Myocyte (in vitro differentiated cells): ENCODE measurements at places on chromosomes 3 and 15. TPM values are rescaled to one million over a fixed set of nuclear protein-coding genes. Genes with fewer than 3 reads are reported as not detected.

The SCAMP5 gene
- 0.56 and 1.6 TPM in 2 replicates for total RNA-seq

DNA sequence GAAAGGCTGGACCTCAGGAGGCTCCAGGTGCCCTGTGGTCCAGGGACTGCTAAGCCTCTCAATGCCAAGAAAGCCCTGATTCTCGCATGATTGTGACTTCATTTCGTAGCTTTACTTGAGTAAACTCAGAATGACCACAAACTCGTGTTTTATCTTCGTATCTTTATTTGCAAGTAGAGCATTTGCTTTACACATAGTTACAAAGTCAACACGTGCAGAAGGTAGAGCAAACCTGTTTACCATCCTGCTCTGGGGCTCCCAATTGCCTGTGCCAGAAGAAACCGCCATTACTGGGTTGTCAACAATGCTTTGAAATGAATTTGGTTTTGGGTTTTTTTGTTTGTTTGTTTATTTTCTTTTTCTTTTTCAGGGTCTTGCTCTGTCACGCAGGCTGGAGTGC lies 5.8 kb upstream of the MESP1 start:
- DNase-seq = no peak

DNA sequence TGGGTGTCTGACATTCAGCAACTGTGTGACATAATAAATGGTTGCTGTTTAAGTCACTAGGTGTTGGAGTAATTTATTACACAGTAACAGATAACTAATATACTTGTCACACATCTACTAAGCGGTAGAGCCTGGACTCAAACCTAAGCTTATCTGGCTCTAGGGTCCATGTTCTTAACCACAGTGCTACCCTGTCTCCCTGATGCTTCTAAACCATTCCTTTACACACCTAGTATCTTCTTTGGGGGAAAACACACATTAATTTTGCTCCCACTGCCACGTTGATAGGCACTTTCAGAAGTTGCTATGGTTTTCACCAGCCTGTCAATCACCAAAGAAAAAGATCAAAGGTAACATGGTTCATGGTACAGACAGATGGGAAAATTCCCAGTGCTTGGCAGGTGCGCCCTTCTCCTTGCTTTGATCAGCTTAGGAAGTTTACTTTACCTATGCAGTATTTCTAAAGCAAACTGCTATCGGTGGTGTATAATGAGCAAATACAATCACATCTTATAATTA lies 150.8 kb downstream of the PDZRN3 start:
- no peak for DNase-seq

GRCh38 chr3:167453815-167454214 lies 20.0 kb downstream of the SERPINI2 start:
- DNase-seq = no peak

DNA sequence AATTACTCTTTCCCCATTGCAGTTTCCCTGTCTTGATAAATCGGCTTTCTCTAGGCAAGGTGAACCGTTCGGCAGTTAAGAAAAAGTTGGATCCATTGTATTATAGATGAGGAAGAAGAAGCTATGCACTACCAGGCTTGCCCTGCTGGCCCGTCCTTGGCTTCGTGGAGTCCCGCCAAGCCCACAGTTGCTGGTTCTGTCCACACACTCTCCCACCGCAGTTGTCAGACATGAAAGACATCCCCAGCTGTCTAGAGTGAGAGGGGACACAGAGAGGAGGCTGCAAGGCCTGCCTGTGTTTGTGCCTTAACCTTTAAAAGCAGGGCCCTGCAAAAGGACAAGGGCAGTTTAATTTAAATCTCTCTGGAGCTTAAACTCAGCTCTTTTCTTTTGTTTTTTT lies 47.2 kb upstream of the PLCL2 start:
- peak; percentile 95 for DNase-seq

GRCh38 chr15:96807361-96807760 lies 476.9 kb downstream of the NR2F2 start:
- DNase-seq = no peak

DNA sequence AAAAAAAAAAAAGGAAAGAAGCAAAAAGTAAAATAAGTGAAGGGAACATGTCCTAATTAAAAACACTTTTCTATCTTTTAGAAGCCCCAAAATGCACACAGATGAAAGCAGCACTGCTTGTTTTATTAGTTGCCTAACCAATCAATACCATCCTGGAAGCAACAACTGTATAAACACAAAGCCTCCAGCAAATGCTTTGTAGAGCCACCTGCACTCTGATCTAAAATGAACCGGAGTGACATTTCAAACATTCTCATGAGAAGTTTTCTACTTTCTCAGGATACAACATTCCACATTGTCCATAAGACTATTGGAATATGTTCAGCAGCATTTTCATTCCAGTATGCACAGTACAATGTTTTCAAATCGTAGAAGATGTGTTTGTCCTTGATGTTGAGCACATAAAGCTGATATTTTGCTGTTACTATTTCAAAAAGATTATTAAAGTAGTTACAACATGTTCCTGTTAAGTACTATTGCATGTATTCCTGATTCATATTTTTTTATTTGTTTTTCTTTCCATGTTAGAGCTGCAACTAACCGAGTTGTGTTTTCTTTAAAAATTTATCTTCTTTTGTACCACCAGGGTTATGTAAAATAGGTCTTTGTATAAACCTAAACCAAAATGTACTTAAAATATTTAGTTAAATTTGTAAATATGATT lies 50.3 kb upstream of the PLSCR5 start:
- DNase-seq = peak; percentile 21

The CD47 gene
- 58.7 and 74.2 TPM in 2 replicates for total RNA-seq

The RPL29 gene
- 1,456 and 1,610 TPM in 2 replicates for total RNA-seq

DNA sequence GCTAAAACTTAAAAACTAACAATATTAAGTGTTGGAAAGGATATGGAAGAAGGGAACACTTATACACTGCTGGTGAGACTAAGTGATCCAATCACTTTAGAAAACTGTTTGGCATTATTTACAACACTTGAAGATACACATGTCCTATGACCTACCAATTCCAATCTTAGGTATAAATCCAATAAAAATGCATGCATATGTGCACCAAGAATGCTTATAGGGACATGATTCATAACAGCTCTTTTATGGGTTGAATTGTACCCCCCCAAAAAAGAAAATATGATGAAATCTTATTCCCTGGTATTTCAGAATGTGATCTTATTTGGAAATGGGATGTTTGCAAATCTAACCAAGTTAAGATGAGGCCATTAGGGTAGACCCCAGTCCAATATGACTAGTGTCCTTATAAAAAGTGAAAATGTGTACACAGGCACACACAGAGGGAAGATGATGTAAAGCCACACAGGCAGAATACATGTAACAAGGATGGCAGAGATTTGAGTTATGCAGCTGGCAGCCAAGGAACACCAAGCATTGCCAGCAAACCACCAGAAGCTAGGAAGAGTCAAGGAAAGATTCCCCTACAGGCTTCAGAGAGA lies 15.3 kb downstream of the CCR8 start:
- no peak for DNase-seq

The CYP19A1 gene
- total RNA-seq = 1.3 and 5.8 TPM in 2 replicates

DNA sequence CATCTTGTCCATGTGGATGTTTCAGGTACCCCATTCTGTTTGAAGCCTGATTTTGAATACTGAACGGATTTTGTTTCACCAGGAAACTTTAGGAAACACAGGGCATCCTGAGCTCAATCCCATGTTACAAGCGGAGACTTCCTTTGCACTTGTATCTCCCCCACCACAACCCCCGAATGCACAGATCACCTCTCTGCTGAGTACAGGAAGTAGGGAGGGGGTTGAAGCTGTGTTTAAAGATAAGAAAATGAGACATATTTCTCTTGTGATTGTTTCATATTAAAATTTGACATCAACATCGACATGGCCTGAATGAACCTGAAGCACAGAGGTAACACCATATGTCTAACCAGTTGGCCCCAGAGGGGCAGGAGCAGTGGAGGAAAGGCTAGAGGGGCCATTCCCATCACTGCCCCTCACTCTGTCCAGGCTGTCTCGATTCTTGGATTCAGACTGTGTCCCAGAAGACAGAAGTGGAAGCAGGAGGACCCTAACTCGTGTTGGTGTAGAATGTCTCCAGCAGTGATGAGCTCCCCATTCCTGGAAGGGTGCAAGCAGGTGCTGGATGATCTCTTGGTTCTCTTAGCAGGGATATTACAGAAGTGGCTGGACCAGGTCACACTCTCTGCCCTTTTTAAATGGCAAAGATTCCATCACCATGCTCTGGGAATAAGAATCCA lies 59.6 kb upstream of the IQSEC1 start:
- no peak for DNase-seq

The RYR3 gene
- total RNA-seq = 0.05 and 0.11 TPM in 2 replicates

- DNase-seq = peak; percentile 20
Observed at GRCh38 chr15:41512512-41512939, 1.1 kb downstream of the LTK start.

DNA sequence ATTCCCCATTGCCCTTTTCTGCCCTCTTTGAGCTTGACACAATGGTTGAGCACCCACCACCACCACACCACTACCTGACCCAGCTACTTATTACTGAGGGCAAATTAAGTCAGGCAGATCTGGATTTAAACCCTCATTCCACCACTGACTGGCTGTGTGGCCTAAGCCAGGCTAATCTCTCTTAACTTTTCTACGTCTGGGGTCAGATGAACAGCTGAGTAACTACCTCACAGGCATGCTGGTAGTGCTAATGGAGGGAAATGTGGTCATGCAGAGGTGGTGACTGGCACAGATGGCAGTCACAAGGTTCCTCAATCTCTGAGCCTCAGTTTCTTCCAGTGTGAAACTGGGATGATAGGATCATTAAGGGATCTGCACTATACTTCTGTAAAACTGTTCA lies 4.3 kb upstream of the MRPS25 start:
- DNase-seq = peak; percentile 59

DNA sequence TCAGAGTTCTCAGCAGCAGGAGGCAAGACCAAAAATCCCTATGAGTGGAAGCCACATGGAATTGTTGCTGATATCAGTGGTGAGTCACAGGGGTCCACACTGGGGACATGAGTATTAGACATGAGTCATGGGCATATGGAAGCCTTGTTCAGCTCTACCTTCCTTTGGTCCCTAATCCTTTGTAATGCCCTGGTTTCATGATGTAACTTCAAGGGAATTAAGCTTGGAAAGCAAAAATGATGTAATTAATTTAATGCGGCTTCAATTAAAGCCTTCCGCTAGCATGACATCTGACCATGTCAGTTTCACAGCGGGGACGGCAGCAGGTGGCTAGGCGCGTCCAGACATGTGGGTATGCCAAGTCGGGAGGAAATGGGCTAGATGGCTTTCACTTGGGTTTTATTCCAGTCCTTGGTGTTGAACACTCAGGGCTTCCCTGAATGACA lies 176.1 kb upstream of the RGMA start:
- no peak for DNase-seq

GRCh38 chr3:27290760-27291159 lies 78.4 kb downstream of the NEK10 start:
- DNase-seq = no peak

The DLEC1 gene
- total RNA-seq = not detected in 2 replicates

DNA sequence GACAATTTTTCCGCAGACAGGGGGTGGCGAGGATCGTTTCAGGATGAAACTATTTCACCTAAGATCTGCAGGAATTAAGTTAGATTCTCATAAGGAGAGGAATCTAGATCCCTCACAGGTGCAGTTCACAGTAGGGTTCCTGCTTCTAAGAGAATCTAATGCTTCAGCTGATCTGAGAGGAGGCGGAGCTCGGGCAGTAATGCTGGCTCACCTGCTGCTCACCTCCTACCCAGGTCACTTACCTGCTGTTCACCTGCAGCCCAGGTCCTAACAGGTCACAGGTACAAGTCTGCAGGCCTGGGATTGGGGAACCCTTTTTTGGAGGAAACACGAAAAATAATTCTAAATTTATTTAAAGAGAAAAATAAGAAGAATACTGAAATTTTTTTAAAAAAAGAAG lies 406.8 kb downstream of the MCTP2 start:
- no peak for DNase-seq

DNA sequence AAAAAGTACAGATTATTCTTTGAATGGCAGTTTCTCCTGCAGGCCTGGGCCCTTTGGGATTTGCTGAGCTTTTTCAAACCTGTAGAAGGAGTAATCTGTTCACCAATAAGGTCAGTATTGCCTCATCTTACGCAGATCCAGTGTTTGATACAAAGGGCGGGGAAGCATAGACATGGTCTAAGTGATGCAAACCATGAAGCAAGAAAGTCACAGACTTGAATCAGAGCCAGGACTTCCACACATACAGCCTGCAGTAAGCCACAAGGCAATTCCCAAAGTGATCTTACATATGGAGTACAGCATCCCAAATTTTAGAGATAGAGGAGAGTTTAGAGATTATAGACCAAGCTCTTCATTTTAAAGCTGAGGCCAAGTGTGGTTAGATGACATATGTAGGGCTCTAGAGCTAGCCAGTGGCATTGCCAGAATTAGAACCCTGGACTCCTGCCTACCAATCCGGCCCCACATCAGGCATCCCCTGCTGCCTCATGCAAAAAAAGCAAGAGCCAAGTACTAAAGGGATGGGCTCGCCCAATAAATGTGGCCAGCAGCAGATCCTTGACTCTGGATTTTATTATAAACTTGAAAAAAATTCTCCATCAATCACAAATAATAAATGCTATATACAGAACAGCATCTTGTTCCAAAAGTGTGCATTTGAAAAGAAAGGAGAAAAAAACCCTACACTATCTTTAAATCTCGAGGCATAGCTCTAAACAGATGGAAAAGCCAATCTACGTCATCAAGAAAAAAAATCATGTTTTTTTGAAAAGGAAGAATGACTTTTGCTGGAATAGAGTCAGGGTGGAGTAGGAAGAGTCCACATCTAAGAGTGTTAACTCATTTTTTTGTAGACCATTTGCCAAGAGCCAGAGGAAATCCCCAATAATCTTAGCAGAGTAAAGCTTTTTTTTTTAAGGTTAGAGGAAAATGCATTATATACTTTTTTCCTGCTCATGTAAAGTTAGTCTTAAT lies 24.0 kb downstream of the ABI3BP start:
- no peak for DNase-seq
